DND-41 (cell line): ENCODE measurements at places on chromosomes 5 and 9.
A peak's percentile ranks its signal among the peaks of the same experiment; 100 is the strongest.

DNA sequence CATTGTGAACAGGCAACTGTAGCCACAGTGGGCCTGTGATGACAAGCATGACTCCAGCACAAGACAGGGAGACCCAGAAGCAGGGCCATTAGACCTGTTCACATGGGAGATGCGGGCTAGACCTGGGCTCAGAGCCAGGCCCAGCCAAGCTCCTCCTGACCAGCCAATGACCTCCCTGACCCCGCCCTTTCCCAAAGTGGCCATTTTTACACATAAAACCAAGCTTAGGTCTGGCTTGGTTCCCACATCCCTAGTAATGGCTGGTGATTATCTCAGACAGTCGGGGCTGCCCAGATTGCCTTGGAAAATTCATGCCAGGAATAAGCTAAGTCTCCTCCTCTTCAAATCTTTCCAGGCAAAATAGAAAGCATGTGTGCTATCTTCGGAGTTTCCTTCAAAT lies 94.1 kb downstream of the FRMD3 start:
- no peak overlapping the region for H3K4me3 ChIP-seq
- DNase-seq = no peak
- H3K36me3 ChIP-seq = no peaks in the 10 kb centered on the region
- no peaks in the 10 kb centered on the region for H3K4me1 ChIP-seq

DNA sequence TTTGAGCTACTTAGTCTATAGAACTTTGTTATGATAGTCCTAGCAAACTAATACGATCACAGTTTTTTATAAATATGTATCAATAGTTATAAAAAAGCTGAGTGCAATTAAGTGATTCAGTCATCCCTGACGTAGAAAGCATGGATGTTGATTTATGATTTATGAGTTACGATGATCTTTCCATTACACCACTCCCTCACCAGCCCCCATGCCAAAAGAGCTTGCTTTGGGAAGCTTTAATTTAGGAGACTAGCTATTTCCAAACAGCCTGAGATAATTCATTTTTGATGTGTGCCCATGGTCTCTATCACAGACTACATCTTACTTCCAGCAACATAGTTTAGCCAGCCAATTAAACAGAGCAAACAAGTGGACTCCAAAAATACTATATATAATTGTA lies 256.8 kb downstream of the GABRG2 start:
- no peaks in the 10 kb centered on the region for H3K27me3 ChIP-seq
- H3K36me3 ChIP-seq = no peaks in the 10 kb centered on the region
- no peak overlapping the region for H3K27ac ChIP-seq
- no peaks in the 10 kb centered on the region for H3K4me1 ChIP-seq
- DNase-seq = no peak
- no peak overlapping the region for H3K4me3 ChIP-seq

DNA sequence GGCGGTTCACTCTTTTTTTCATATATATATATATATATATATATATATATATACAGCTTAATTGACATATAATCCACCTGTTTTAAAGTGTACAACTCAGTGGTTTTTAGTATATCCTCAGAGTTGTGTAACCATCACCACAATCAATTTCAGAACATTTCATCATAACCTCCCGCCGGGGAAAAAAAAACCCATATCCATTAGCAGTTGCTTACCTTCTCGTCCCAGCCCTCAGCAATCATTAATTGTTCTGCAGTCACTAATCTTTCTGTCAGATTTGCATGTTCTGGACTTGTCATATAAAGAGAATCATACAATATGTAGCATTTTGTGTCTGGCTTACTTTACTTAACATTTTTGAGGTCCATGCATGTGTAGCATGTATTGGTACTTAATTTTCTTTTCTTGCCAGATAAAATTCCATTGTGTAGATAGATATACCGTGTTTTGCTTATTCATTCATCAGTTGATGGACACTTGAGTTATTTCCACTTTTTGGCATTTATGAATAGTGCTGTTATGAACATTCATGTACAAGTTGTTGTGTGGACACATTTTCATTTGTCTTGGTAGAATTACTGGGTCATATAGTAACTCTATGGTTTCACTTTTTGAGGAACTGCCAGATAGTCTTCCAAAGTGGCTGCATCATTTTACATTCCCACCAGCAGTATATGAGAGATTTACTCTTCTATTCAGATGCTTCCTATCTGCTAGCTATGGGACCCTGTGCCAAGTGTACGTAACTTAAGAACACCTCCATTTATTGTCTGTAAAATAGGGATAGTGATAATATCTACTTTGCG lies 3.5 kb upstream of the RNF145 start:
- no peak overlapping the region for H3K27ac ChIP-seq
- no peak for DNase-seq
- H3K27me3 ChIP-seq = no peaks in the 10 kb centered on the region
- no peak overlapping the region for H3K4me3 ChIP-seq
- peaks cover 15% of the 10 kb centered on the region for H3K4me1 ChIP-seq
- no peaks in the 10 kb centered on the region; the same call in 1 of the 2 replicates for H3K36me3 ChIP-seq

DNA sequence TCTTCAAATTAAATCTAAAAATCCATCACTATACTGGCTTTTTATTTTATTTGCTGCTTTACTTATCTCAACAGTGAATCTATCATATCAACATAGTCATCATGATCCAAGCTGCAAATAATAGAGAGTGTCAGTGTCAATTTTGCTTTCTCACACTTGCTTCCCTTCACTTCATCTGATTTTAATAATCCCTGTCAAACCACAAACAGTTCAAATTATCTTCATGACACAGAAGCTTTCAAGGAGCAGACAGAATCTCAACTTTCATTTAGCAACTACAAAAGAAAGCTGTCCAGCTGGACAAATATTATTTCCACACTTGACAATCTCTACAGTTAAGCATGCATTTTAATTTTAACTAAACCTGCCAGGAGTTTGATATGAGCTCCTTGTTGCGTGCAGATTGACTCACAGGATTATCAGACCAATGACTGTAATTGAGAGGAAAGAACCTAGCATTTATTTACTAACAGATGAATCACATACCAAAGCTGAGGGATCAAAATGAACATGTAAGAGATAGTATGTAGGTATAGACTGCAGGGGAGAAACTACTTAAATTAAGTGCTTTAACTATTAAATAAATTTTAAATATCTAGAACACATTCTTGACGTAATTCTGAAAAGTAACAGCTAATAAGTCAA lies 56.0 kb downstream of the KIAA0825 start:
- no peaks in the 10 kb centered on the region for H3K36me3 ChIP-seq
- DNase-seq = no peak
- no peak overlapping the region for H3K4me3 ChIP-seq
- H3K4me1 ChIP-seq = no peaks in the 10 kb centered on the region
- no peaks in the 10 kb centered on the region for H3K27me3 ChIP-seq
- no peak overlapping the region for H3K27ac ChIP-seq

DNA sequence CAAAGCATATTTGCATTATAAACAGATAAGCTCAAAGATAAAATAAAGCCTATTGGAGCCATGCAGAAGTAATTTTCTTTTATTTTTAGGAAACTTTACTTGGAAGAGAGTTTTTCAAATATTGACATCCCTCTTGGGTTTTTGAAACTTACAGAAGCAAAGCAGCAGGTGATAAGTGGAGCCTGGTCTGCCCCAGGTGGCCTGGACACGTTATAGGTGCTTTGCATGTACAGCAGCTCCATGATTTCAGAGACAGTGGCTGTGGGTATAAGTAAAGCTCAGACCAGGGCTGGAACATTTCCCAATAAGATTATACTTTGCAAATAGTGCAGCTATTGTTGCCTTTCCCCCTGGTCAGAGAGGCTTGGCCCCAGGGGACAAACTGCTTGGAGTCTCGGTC lies 51.5 kb downstream of the CCDC192 start:
- no peak for DNase-seq
- no peaks in the 10 kb centered on the region for H3K27me3 ChIP-seq
- H3K4me3 ChIP-seq = no peak overlapping the region
- H3K36me3 ChIP-seq = no peaks in the 10 kb centered on the region
- no peak overlapping the region for H3K27ac ChIP-seq

DNA sequence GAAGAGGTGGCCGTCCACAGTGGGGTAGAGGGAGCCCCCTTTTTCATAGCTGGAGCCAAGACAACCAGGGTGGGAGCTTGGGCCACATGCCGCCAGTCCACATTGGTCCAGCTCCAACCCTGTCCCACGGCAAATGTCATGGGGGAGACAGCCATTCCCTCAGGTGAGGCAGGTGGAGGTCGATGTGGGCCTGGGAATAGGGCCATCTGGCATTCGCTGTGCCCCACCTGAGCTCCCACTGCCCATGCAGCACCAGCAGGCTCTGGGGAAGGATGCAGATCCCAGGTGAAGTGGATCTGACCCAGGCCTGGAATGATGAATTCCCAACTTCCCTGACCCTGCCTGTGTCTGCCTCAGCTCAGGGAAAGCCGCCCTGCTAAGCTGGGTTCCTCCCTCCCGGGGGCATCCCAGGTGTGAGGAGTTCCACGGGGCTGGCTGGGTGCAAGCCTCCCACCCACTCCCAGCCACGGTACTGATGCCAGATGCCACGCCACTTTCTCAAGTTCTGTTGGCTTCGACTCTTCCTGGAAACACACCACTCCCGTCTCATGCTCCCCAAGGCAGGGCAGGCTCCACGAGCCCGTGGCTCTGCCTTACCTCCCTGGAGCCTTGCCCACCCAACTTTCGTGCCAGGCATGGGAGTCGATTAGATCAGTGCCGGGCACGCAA lies 25.2 kb upstream of the FCN2 start:
- H3K27me3 ChIP-seq = no peaks in the 10 kb centered on the region
- H3K4me3 ChIP-seq = no peak overlapping the region
- H3K27ac ChIP-seq = no peak overlapping the region
- no peak for DNase-seq
- no peaks in the 10 kb centered on the region for H3K36me3 ChIP-seq

GRCh38 chr9:126208216-126208758 lies 118.3 kb upstream of the MVB12B start:
- peaks cover 5% of the 10 kb centered on the region for H3K27me3 ChIP-seq
- no peaks in the 10 kb centered on the region for H3K36me3 ChIP-seq
- H3K27ac ChIP-seq = no peak overlapping the region

DNA sequence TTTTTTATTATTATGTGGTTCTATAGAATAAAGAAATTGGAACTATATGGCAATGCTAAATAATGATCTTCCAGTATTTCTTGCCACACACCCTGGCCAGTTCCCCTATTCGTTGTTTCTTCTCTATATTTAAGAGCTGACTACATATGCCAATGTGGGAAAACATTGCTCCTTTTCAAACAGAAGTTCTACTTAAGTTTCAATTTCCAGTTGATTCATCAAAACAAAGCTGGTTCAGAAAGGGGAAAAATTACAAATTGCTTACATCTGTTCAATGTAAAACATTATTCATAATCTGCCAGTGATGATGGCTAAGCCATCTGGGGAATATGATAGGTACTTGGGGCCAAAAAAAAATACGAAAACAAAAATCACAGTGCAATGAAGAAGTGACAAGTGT lies 76.9 kb downstream of the ST8SIA4 start:
- no peak overlapping the region for H3K27ac ChIP-seq
- peaks cover 52% of the 10 kb centered on the region for H3K36me3 ChIP-seq

GRCh38 chr9:69332067-69332685 lies 7.2 kb downstream of the ENTREP1 start:
- no peak overlapping the region for H3K4me3 ChIP-seq
- H3K4me1 ChIP-seq = no peaks in the 10 kb centered on the region
- no peak overlapping the region for H3K27ac ChIP-seq
- H3K36me3 ChIP-seq = no peaks in the 10 kb centered on the region

DNA sequence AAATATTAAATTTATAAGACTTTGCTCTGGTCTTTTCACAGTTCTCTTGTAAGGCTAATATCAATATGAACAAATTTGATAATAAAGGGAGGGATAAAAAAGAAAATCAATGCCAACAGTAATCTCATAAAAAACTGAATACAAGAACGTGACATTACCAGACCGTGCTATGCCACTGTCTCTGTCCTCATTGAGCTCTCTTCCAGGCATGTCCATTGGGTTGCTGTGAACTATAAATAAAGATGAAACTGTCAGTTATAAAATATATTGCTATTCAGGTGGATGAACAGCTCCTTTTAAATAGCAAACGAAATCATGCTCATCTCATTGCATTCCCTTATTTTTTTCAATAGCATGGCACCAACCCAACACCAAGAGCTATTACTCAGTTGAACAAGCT lies 74.0 kb upstream of the RAPGEF6 start:
- DNase-seq = no peak
- peaks cover 59% of the 10 kb centered on the region for H3K36me3 ChIP-seq
- no peak overlapping the region for H3K27ac ChIP-seq
- H3K4me3 ChIP-seq = no peak overlapping the region
- H3K27me3 ChIP-seq = no peaks in the 10 kb centered on the region

DNA sequence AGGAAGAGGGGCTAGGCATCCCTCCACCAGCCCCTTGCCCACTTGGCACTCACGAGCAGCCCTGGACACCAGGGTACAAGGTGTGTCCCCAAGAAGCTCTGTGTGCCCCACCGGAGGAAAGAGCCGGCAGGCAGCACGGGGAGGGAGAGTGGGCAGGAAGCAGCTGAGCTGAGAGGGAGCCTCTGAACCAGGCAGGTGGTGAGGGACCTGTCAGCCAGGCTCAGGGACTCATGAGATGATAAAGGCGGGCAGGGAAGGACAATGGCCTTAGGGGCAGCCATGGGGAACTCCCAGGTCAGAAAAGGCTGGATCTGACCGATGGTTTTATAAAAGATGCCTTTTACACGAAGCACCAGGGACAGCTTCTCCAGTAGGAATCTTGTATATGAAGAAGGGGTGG lies 112.0 kb downstream of the VAV2 start:
- H3K4me3 ChIP-seq = no peak overlapping the region
- no peak for DNase-seq
- no peaks in the 10 kb centered on the region for H3K36me3 ChIP-seq
- no peaks in the 10 kb centered on the region for H3K4me1 ChIP-seq
- no peaks in the 10 kb centered on the region for H3K27me3 ChIP-seq
- no peak overlapping the region for H3K27ac ChIP-seq

DNA sequence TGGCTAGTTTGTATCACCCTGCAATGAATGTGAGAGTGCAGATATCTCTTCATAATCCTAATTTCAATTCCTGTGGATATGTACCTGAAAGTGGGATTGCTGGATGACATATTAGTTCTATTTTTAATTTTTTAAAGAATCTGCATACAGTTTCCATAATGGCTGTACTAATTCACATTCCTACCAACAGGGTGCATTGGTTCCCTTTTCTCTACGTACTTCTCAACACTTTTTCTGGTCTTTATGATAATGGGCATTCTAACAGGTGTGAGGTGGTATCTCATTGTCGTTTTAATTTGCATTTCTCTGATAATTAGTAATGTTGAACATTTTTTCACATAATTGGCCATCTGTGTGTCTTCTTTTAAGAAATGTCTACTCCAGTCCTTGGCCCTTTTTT lies 927.5 kb downstream of the DTWD2 start:
- DNase-seq = no peak
- no peaks in the 10 kb centered on the region for H3K36me3 ChIP-seq
- no peak overlapping the region for H3K27ac ChIP-seq
- H3K4me3 ChIP-seq = no peak overlapping the region
- H3K27me3 ChIP-seq = no peaks in the 10 kb centered on the region

GRCh38 chr5:119323601-119324000 lies 32.2 kb upstream of the TNFAIP8 start:
- peak overlapping the region; percentile 59 for H3K27ac ChIP-seq
- no peaks in the 10 kb centered on the region for H3K27me3 ChIP-seq
- H3K4me3 ChIP-seq = no peak overlapping the region
- peaks cover 14% of the 10 kb centered on the region for H3K36me3 ChIP-seq

- DNase-seq = no peak
- H3K27ac ChIP-seq = no peak overlapping the region
- H3K36me3 ChIP-seq = no peaks in the 10 kb centered on the region
- H3K4me1 ChIP-seq = no peaks in the 10 kb centered on the region
- H3K4me3 ChIP-seq = no peak overlapping the region
These were observed 77.6 kb upstream of the SEMA6A start for GRCh38 chr5:116652196-116652729.

GRCh38 chr5:72720205-72720604 lies 96.3 kb upstream of the TNPO1 start:
- no peak overlapping the region for H3K27ac ChIP-seq
- H3K36me3 ChIP-seq = no peaks in the 10 kb centered on the region
- H3K4me3 ChIP-seq = no peak overlapping the region
- DNase-seq = no peak
